Suppressor macrophage treated with lipopolysaccharide for 1 hour (primary cell): ENCODE measurements at places on chromosomes 3 and 15.
A peak's percentile ranks its signal among the peaks of the same experiment; 100 is the strongest.

- no peak for DNase-seq
Observed at GRCh38 chr3:45125550-45126026, 20.6 kb downstream of the CDCP1 start.

DNA sequence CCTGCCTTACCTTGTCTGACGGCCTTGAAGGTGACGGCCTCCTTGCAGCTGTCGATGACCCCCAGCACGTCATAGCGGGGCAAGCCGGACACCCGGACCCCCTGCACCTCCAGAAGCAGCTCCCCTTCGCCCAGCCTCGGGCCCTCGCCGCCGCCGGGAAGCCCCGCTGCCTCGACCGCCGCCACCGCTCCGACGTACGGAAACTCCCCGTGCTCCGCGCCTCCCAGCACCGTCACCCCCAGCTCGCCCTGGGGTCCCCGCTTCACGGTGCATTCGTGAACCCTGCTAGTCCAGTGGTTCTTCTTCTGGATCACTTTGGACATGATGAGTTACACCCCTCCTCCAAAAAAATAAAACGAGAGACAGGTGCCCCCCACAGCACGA, 740 bp downstream of the MAGI1 start:
- peak; percentile 6 for DNase-seq

GRCh38 chr3:2568929-2569328, 470.3 kb downstream of the CNTN4 start:
- DNase-seq: no peak

DNA sequence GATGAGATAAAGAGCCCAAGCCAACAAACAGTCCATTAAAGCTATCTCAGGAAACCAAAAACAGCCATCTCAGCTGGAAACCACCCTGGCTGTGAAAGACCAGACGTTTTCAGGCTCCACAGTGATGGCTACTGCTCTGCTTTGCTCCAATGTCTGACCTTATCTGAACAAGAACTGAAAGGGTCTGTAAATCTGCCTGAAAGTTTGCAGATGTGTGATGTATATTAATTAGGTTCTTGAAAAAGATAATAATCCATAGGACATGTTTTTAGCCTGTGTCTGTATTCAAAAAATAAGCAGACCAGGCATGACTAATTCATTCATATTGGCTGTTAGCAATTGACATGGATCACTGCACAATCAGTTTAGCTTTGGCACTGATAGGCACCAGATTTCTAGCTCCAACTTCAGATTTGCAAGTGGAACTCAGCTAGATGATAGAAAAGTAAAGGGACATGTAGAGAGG, 611.4 kb upstream of the NAALADL2 start:
- no peak for DNase-seq

DNA sequence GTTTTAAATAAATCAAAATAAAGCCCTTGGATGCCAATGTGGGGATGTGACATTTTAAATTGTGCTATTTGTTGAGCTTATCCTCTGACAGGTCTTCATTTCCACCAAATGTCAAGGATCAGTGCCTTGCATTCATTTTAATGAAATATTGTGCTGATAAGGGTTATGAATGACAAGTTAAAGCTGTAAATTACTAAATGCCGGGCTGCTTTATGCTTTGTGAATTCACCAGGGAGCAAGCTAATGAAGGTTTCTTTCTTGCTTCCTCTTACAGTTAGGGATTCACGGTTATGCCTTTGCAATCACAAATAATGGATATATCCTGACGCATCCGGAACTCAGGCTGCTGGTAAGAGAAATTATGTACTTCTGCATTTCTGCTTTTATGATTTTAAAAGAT, 81.7 kb downstream of the LRTM1 start:
- no peak for DNase-seq
